Activated T-helper 2 cell treated with anti-CD3 and anti-CD28 coated beads, Interferon-gamma antibody, Interleukin-2, Interleukin-4, amounts not matched to agents 10 μg/mL and 5 μg/mL and 100 μg/mL, durations not matched to agents 14 hours and 24 hours and 36 hours (primary cell): ENCODE measurements at places on chromosomes 4 and X.
A peak's percentile ranks its signal among the peaks of the same experiment; 100 is the strongest.

GRCh38 chr4:73885574-73886267, 16.5 kb downstream of the CXCL1 start:
- no peak for DNase-seq

- peak; percentile 69 for DNase-seq
Measured at GRCh38 chrX:132217203-132218073, 1.8 kb downstream of the RAP2C start.

DNA sequence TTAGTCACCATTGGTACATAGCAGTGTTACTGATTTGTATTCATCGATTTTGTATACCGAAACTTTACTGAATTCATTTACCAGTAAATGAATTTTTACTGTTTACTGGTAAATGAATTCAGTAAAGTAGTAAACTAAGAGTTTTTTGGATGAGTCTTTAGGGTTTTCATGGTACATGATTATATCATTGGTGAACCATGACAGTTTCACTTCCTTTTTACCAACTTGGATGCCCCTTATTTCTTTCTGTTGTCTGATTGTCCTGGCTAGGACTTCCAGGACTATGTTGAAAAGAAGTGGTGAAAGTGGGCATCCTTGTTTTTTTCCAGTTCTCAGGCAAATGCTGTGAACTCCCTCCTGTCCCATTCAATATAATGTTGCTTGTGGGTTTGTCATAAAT, 494.9 kb downstream of the GALNTL6 start:
- no peak for DNase-seq

DNA sequence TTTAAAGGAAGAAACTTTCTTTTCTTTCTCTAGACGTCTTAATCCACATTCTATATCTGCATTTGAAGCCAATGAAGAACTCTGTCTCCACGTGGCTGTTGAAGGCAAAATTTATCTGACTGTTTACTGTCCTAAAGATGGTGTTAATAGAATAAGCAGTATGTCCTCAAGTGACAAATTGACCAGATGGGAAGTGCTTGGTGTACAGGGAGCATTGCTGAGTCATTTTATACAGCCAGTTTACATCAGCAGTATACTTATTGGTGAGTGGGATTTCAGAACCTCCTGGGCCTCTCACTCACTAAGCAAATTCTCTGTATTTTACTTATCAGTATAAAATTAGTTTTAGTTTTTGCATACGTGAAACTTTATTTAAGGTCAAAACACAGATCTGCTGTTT, 33.7 kb downstream of the ADAD1 start:
- no peak for DNase-seq

DNA sequence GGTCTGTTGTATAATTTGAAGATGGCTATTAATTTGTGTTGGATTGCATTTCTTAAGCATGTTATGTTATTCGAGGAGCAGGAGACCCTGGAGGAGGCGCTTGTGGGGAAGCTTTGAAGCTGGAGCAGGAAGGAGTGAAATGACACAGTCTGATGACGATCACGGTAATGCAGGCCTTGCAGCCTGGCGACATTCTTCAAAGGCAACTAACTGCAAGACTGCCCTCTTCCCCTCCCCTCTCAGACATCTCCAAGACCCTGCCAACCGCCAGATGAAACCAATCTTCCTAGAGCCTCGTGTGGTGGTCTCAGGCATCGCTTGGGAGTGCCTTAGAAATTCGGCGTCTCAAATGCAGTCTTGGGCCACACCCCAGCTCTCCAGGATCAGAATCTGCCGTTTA, 16.1 kb downstream of the CLCN4 start:
- no peak for DNase-seq

DNA sequence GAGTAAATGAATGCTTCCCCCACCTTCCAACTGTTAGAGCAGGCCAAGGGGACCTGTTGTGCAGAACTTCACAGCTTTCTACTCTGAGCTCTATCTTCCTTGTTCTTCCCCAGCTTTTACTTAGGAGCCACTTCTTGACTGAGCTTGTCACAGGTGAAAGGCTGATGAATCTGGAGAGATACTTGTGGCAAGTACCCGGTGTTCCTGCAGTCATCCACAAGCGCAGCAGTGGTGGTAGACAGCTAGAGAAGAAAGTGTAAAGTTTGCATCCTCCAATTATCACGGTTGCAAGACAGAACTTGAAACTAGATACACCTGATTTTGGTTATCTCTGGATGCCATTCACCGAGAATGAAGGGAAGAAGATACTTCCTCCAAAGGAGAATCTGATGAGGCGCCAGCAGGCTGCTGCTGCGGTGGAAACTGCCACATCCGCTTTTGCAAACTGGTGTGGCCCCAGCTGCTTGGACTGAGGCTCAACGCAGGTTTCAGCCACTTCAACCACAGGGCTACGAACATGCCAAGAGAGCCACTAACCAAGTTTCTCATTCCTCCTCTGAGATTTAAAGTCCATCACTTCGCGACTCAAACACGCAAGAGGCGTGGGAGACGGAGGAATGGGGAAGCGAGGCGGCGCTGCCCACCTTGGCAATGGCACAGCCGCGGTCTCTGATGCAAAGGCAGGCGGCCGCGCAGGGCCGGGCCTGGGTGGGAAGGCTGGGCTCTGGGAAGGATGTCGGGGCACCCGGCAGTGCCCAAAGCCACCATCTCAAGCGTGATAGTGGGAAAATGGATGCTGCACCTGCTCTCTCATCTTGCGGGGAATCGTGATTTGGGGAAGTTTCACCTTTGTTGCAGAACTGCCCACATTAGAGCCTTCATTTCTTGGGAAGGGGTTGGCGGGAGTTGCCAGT, 1.3 kb upstream of the FHIP1A start:
- DNase-seq = no peak

DNA sequence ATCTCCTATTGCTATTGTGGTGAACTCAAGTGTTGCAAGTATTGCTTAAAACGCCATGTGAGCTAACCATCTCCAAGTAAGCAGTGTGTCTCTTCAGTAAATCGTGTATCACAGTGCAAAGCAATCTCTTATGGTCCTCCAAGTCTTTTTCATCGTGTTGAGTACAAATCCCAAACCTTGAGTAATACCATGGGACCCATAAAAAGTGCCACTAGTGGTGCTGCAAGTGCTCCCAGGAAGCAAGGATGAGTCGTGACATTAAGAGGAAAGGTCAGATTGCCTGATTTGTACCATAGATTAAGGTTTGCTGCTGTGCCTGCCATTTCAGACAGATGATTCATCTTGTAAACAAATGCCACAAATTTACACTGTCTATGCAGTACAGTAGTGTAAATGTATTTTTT, 66.9 kb upstream of the BMPR1B start:
- DNase-seq = no peak

DNA sequence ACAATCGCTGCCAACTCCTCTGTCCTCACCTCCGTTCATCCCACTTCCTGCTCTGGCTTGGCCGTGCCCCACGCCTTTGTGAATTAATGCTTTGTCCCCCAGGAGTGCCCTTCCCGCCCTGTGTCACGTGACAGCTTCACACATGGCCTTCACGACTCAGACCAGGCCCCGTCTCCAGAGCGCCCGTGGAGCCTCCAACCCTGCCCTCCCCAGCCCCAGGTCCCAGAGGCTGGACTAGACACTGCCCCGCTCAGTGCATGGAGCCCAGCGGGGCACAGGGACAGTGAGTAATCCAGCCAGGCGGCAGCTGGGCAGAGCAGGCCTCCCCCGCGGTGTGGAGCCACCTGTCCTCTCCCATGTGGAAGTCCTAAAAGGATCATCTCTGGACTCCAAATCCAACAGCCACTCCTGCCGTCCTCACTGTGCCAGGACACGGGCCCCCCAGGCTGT, 7.4 kb downstream of the ADRA2C start:
- no peak for DNase-seq

GRCh38 chr4:20394512-20394911, 142.8 kb downstream of the SLIT2 start:
- DNase-seq = no peak

- no peak for DNase-seq
Measured at GRCh38 chr4:125735102-125735501, 420.3 kb downstream of the FAT4 start.

- DNase-seq = no peak
Measured at GRCh38 chr4:146095091-146095690, 80.3 kb upstream of the LSM6 start.
